ENCODE measurements at places on chromosomes 7 and 10.

DNA sequence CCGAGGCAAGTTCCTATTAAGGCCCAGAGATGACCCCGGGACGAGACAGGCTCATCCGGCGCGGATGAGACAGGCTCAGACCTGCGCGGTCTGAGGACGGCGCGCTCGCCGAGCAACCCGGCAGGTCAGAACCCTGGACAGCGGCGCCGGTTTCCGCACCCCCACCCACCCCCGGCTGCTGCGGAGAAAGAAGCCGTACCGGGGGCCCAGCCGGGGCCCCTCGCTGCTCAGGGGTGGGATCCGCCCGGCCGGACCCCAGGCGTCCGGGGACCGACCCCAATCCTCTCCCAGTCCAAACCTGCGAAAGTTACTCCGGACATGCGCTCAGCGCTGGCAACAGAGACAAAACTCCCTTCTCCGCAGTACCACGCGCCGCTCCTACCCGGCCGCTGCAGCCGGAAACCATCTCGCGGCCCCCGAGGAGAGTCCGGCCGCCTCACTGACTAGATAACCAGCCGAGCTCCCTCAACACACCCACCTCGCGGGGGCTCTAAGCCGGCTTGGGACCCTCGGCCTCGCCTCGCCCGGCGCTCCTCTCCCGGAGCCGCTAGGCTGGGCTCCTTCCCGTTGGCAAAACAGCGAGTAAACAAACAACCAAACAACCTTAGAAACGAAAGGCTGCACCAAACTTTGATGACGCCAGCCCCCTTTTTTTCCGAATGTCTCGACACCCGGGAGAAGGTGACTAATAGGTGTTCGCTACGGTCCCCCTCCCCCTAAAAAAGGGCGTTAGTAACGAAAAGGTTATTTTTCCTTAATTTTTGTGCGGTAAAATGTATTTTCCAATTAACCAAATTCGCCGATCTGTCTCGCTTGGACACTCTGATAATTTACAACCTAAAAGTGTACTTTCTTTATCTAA lies 2.3 kb upstream of the DRGX start:
- peak; percentile 27 for DNase-seq

GRCh38 chr7:131292141-131292905 lies 35.4 kb upstream of the MKLN1 start:
- DNase-seq: no peak

GRCh38 chr10:24343686-24344085 lies 134.7 kb downstream of the KIAA1217 start:
- no peak for DNase-seq

DNA sequence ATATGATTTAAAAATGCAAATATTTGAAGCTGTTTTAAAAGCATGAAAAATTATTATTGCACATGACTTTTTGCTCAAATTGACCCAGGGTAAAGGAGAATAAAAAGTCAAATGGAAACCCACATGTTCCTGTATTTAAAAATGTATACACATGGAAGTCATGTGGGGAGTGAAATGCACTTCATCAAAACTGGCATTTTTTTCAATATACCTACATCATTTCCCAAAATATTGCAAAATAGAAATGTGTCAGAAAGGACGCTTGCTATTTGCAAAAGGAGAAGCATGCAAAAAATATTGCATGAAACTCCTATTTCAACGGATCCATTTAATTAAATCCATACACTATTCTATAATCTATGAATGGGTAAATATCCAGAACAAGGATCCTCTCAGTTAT lies 117.0 kb downstream of the POU6F2 start:
- no peak for DNase-seq

GRCh38 chr7:512146-512510 lies 7.5 kb downstream of the PDGFA start:
- no peak for DNase-seq

- no peak for DNase-seq
These were observed 31.2 kb downstream of the GPRIN2 start for GRCh38 chr10:46525177-46525823.

DNA sequence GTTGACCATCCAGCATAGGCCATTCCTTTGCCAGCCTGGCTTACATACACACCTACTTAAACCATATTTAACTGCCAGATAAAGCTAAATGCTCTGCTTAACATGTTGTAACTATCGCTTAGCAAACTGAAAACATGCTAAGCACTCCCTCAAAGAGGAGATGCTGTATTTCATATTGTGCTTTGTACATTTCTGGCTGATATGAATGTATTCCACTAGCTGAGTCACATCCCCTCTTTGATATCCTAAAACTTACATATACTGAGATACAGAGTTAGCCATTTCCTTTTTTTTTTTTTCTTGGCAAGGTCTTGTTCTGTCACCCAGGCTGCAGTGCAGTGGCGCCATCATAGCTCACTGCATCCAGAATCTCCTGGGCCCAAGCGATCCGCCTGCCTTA lies 99.4 kb downstream of the TPST1 start:
- no peak for DNase-seq

DNA sequence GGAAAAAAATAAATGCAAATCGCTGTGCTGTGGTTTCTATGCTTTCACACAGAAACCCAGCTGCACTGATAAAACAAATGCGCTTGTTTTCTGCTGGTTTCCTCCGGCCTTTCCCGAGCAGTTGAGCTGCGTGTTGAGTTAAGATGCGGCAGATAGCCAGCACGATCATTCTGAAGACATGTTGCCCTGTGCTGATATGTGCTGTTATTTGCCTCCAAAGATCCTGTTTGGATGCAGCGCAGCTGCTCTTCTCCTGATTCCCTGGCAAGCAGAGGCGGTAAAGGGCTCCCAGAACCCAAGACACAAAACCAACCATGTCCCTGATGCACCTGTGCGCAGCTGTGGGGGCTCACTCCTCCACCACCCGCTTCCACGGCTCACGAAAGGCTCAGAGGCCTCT lies 225.4 kb downstream of the PAXIP1 start:
- no peak for DNase-seq

- DNase-seq: no peak
These were observed 71.8 kb upstream of the LRRN3 start for GRCh38 chr7:111018960-111019736.

DNA sequence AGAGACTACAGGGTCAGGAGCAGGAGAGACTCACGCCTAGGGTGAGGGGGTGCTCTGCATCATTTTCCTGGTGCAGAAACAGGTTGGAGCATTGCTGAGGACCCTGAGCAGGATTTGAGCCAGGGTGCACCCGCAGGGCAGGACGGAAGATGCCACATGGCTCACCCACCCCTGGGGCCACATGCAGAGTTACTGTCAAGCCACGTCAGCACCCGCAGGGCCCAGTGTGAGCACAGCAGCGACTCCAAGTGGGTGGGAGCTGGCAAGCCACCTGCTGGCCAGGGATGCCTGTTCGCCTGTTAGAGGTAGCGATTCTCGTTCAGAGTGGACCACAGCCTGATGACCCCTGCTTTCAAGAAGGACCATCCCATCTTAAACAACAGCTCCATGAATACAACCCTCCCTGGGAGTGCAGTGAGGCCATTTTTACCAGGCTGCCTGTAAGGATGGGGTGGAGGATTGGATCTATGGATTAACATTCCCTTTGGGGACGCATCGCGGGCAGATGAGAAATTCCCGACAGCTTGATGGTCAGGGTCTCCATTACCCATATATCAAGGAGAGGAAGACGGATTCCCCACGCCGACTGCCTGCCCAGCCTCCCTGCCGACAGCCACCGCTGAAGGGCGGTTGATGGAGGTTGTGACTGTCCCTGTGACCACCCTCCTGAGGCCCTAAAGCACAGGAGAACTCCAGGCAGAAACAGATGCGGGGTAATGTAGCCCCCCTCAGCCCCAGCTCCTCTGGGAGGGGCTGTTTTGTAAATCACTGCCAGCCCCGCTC lies 101.1 kb upstream of the RET start:
- DNase-seq: no peak

DNA sequence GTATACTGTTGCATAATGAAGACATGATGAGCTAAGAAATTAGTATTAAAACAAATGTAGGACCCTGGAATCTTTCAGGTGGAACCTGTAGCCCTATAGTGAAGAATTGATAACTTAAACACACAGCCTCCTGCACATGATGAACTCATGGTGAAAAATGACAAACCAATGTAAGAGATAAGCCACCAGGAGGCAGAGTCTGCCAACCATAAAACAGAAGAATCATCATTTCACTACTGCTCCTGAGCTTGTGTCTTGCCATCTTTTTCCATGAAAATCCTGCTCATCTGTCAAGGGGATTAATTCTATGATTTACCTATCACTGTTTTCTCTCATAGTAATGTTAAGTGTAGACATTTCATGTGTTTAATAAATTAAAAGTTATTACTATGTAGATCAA lies 363.9 kb downstream of the MALRD1 start:
- no peak for DNase-seq

DNA sequence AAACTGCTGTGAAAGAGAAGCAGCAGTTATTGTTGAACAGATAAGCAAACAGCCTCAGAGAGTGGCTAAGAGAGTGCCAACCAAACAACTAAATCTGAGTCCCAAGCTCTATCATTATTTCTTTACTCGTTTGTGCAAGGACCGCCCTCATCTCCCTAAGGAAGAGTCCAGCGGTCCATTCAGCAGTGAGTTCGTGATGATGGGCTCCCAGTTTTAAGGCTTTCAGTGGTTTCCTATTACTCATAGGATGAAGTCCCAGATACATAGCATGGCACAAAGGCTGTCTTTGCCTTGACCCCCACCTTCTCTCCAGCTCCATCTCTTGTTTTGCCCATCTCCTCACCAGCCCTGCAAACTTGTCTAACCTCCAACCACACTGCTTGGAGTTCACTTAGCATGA lies 24.3 kb upstream of the PDE1C start:
- DNase-seq: no peak

DNA sequence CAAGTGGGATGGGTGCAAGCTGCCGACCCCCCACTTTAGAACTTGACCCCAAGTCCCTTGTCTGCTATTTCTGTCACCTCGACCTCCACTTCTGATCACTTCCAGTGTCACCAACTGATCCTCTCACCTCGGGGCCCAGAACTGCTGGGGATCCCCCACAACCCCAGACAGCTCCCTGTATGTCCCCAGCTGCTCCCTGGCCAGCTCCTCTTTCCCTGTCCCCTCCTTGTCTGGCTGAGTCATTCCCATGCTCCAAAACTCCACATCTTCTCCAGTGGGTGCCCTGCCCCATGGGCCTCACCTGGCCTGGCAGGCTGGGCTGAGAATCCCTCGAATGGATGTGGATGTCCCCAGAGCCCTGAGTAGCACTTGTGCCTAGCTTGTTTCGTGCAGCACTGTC lies 154.3 kb upstream of the PCBD1 start:
- no peak for DNase-seq

- no peak for DNase-seq
These were observed 155.7 kb downstream of the PTPRN2 start for GRCh38 chr7:158431941-158432347.

- DNase-seq: peak; percentile 5
These were observed 43.7 kb downstream of the CPVL start for GRCh38 chr7:29102558-29103151.

DNA sequence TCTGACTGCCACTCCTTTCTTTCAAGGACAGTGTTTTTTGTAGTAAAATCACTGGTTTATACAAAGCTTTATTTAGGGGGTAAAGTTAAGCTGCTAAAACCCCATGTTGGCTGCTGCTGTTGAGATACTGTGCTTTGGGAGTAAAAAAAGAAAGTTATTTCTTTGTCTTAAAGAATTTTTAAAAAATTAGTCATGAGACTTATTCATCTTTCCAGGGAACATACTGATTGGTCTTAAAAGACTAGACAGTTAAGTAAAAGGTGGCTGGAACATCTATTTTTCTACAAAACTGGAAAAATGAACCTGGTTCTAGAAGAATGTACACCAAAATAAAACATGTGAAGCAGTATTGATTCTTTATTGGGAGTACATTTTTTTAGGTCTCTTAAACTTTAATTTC lies 20.6 kb downstream of the BBIP1 start:
- DNase-seq: no peak

DNA sequence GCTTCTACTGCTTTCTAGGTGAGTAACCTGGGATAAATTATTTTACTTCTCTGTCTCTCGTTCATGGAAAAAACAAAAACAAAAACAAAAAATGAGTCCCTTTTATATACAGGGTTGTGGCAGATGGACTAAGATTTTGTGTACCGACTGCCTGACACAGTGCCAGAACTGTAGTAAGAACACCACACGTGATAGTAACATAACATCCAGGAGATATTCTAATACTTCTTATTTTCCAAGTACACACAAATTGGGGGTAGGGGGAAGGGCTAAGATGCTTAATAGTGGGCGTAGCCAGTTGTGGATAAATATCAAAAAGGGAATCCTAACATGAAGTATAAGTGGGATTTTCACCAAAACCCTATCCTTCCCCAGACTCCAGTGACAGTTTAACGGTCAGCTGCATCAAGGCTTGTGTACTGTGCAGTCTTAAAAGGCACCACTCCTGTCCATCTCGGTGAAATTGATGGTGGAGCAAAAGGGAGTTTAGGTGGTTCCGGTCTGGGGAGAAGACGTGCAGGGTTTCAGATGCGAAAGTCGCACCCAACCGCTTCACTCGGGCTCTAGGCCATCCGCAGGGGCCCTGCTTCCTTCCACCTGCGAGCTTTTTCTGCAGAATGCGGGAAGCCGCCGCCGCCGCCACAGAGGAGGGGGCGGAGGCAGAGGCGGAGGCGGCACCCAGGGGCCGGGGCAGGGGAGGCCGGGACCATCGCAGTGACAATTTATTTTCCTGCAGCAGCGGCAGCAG lies at the start of gene STAMBPL1:
STAMBPL1 (plus strand) TSS at position 712 of the 748 bp plus-strand sequence. CDS start 21,464 bp downstream, outside the sequence.
- peak; percentile 66 for DNase-seq

GRCh38 chr7:13179775-13180523 lies 492.5 kb downstream of the ARL4A start:
- no peak for DNase-seq

GRCh38 chr10:123462756-123463155 lies 203.4 kb upstream of the GPR26 start:
- no peak for DNase-seq

DNA sequence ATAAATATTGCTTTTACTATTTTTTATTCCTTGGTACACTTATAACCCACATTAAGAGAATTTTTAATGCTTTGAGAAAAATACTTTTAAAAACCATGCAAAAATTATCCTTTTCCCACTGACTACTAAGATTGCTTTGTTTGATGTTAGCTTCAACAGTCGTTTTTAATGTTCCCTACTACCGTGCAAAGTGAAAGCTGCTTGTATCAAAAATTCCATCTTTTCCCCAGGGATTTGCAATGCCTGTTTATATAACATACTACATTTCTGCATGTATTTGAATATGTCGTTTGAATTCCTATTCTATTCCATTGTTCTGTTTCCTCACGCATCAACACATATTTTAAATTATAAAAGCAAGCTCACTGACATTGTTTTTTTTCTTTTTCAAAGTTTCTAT lies 54.4 kb downstream of the TFPI2 start:
- no peak for DNase-seq

DNA sequence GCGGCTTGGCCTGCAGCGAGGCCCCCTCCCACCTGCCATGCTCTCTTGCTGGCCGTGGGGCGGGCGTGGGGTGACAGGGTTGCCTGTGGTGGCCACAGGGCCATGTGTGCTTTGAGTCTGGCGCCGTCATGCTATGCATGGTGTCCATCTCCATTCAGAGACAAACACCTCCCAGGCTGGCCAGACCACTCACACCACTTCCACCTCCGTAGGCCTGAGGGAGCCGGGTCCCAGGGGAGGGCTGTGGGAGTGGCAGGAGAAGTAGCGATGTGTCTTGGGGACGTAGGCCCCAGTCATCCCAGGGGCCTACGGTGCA lies 65.5 kb downstream of the DNAJB6 start:
- no peak for DNase-seq
